Substantia nigra (tissue), 51 donors: ENCODE measurements at places on chromosomes 16 and 17.

DNA sequence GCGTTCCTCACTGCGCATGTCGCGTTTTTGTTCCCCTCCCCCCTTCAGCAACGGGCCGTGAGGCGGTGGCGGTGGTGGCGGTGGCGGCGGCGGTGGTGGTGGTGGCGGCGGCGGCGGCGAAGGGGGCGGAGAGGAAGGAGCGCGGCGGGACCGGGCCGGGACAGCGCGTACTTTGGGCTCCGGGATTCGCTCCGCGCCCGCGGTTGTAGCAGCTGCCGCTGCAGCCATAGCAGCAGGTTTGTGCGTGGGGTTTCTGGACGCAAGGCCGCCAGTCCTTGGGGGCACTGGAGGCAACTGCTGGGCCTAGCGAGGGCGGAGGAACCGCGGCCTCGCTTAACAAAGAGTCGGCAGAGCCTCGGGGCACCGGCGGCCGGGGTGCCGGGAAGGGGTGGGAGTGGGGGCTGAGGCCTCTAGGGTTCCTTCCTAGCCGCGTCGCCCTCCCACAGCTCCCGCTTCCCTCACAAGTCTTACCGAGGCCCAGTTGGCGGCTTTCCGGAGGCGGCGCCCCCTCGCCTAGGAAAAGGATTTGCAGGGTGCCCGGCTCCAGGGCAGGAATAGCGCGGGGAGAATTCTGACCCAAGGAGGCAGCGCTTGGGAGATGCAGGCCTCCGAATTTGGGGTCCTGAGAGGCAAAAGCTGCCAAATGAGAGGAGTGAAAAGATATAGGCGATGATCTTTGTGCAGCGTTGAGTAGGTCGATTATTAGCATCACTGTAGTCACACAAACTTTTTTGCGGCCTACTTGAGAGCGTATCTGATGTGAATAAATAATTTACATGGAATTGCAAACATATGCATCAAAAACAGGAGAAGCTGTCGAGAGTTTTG, at the start of gene DDX42:
Gene DDX42 (plus strand): TSS at position 30 of the 828 bp plus-strand sequence. CDS start 12,880 bp downstream, outside the sequence.
- DNase-seq: peak; percentile 38

DNA sequence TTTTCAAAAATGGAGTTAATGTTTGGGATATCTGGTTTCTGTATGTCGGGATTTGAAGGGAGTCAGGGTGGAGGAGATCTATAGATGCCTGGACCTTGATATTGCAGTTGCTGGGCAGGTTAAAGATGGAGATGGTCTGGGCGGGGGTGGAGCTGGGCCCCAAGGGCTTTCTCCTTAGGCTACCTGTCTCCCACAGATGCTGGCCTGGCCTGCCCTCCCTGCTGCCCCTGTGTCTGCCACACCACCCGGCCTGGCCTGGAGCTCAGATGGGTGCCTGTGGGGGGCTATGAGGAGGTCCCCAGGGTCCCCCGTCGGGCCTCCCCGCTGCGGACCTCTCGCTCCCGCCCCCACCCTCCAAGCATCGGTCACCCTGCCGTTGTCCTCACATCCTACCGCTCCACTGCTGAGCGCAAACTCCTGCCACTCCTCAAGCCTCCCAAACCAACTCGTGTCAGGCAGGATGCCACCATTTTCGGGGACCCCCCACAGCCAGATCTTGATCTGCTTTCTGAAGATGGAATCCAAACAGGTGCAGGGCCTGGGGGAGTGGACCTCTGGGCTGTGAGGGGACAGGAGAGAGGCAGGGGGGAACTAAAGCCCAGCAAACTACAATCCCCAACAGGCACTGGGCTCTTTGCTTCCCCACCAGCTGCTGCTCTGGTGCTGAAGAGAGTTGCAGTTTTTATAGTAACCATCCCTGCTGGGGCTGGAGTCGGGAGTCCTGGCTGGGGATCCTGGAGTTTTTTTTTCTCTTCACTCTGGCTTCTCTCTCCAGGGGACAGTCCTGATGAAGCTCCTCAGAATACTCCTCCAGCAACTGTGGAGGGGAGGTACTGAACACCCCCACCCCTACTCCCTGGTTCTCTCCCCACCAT, 2.9 kb downstream of the ARHGEF15 start:
- DNase-seq: no peak

- no peak for DNase-seq
These were observed 16.1 kb downstream of the RECQL5 start for GRCh38 chr17:75650874-75651273.

DNA sequence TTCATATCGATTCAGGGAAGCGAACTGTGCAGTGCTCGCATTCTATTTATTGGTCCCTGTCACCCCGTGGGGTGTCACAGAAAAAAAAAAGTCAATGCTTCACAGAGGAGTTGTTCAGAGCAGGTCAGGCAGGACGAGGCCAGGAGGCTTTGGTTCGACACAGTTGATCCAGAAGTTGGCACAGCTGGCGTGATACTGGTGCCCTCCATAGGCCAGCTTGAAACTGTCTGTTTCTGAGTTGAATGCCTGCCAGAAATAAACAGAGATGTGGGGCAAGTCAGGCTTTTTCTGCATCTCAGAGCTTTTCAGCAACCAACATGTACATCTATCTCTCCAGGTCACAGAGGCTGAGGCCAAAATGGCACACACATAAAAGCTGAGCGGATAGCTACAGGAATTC, 29.1 kb downstream of the DUSP14 start:
- DNase-seq: no peak

GRCh38 chr17:45867171-45867570, 22.5 kb downstream of the SPPL2C start:
- peak; percentile 23 for DNase-seq

DNA sequence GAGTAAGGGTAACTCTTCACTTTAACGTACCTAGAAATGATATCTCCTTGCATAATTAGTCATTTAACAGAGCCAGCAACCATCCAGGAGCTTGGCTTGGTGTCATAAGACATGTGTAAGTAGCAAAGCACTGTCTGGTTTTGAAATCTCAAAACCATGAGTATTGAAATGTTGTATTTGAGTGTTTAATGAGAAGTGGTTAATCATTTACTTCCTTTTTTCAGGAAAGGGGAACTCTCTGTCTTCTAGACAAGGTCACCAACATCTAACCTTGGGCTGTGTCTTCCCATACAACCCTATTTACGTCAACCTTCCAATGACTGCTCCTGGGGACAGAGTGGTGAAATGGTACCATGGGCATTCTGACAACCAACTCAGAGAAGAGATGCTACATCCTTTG, 27.1 kb downstream of the PMP22 start:
- no peak for DNase-seq

- DNase-seq: no peak
These were observed 20.6 kb downstream of the MAP2K4 start for GRCh38 chr17:12041312-12041711.

DNA sequence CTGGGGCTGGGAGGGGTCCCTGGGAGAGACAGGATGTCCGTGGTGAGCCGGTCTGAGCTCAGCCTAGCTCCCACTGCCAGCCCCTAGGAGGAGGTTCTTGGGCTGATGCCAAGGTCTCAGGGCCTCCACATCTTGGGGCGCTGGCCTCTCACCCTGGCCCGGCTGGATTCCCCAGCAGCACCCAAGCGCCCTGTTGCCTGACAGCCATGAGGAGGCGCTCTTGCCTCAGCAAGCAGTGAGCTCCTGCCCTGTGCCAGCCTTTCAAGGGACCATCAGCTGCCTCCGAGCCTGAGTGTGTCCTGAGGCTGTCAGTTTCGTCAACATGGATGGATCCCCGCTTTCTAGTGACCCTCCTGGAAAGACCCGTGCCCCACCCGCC, 234.9 kb upstream of the CIBAR2 start:
- DNase-seq: no peak

- DNase-seq: no peak
These were observed 193.4 kb upstream of the CDH11 start for GRCh38 chr16:65315081-65315780.

GRCh38 chr17:10875430-10875851, 37.6 kb upstream of the PIRT start:
- no peak for DNase-seq

- no peak for DNase-seq
These were observed 29.7 kb downstream of the GSE1 start for GRCh38 chr16:85642762-85643358.

DNA sequence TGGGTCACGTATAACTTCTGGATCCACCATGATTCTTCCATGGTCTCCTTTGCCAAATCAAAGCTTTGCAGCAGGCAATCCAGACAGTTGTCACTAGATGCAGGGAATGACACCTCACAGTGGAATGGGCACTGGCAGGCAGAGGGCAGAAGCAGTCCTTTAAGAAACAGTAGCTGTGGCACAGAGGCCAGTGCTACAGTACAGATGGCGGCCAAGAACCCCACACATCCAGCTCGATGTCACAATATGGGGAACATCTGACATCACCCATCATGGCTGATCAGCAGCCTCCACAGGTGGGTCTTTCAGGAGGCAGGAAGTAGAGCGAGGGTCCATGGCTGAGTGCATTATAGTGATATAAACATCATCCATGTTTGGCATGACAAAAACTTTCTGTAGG, 18.8 kb upstream of the ERN1 start:
- peak; percentile 62 for DNase-seq

GRCh38 chr17:34654276-34654880, 75.0 kb downstream of the TMEM132E start:
- no peak for DNase-seq

GRCh38 chr16:85047867-85048455, 20.4 kb downstream of the KIAA0513 start:
- no peak for DNase-seq

- DNase-seq: no peak
These were observed 61.9 kb downstream of the ZFHX3 start for GRCh38 chr16:72985995-72986394.
